Coronary artery (tissue), 2 donors: ENCODE measurements at places on chromosomes 12 and 14.

- DNase-seq = no peak
Observed at GRCh38 chr14:100340423-100340813, 17.3 kb downstream of the SLC25A47 start.

DNA sequence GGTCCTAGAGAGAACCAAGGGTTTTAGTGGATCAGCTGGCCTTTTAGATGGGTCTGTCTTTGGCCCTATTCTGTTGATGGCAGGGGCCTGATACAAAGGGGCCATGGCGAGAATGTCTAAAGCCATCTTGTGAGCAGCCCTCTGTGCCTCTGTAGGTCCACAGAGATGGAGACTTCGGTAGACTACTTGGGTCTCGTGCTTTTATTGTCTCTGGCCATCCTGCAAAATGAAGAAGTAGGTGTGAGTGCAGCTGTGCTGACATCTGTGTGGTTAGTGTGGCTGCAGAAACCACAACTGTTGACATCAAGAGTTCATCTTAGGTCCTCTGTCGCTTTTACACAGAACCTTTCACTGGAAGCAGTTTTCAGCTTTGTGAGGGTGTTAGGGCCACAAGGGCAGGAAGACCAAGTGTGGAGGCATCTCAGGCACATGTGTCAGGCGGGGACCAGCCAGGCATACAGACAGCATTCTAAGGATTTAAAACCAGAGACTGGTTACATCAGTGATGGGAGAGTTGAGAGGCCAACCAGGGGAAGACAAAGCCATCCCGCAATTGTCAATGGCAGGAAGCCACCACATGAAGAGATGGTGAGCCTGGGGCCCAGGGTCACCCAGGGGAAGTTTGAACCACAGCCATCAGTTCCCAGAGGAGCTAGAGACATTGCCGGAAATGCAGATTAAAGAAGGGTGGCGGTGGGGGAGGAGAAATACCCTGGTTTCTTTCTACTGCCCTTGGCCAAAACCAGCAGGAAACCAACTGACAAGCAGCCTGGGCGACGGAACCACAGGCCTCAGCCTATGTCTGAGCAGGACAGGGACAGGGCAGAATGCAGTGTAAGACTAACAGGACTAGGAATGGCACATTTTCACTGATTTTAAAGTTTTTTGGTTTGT lies 13.0 kb upstream of the TPCN1 start:
- no peak for DNase-seq

GRCh38 chr12:55818886-55819285 lies 1.0 kb downstream of the ORMDL2 start:
- no peak for DNase-seq

- no peak for DNase-seq
Observed at GRCh38 chr12:59938190-59938962, 342.5 kb downstream of the SLC16A7 start.

GRCh38 chr14:31400031-31400638 lies 20.2 kb downstream of the HEATR5A start:
- no peak for DNase-seq

DNA sequence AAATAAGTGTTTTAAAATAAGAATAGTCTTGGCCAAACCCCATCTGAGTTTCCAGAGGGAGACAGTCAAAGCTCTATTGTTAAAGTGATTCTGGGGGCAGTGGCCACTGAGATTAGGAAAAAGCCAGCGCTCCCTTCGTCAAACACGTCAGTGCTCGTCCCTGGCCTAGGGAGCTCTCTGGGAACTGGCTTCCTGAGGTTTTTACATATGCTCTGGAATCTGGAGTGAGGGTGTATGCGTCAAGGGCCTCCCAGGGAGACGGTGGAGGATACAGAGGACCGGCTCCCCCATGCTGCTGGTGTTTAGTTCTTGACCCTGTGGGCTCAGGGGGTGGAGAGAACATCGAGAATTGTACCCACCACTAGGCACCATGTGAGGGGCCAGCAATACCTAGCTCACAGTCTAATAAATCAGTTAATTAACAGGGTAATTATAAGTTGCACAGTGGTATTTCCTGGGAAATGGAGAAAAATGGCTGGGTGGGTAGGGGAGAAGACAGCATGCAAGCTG lies 87.0 kb downstream of the SLC25A47 start:
- no peak for DNase-seq
